ENCODE measurements at places on chromosomes 16 and 17.
A peak's percentile ranks its signal among the peaks of the same experiment; 100 is the strongest.

- H3K27me3 ChIP-seq = no peaks in the 10 kb centered on the region
- DNase-seq = peak; percentile 29
- H3K4me1 ChIP-seq = peaks cover 9% of the 10 kb centered on the region
- H3K36me3 ChIP-seq = no peaks in the 10 kb centered on the region
Observed at GRCh38 chr17:3635474-3636153, 436 bp downstream of the SHPK start.

- H3K4me1 ChIP-seq = peaks cover 19% of the 10 kb centered on the region
- no peak overlapping the region for H3K4me3 ChIP-seq
- H3K36me3 ChIP-seq = no peaks in the 10 kb centered on the region
- no peak overlapping the region for H3K27ac ChIP-seq
- DNase-seq = peak; percentile 16
Observed at GRCh38 chr16:14125000-14125681, 54.0 kb downstream of the MRTFB start.

GRCh38 chr16:59212492-59213024, 478.4 kb upstream of the GOT2 start:
- no peaks in the 10 kb centered on the region for H3K27me3 ChIP-seq
- H3K27ac ChIP-seq = no peak overlapping the region
- DNase-seq = no peak

GRCh38 chr17:57099165-57099564, 14.1 kb downstream of the AKAP1 start:
- H3K4me3 ChIP-seq = no peak overlapping the region
- H3K36me3 ChIP-seq = no peaks in the 10 kb centered on the region
- DNase-seq = no peak
- no peaks in the 10 kb centered on the region for H3K27me3 ChIP-seq
- peaks cover 18% of the 10 kb centered on the region for H3K4me1 ChIP-seq
- H3K27ac ChIP-seq = peak overlapping the region; percentile 76

GRCh38 chr17:14818469-14818868, 446.7 kb downstream of the PMP22 start:
- DNase-seq = no peak
- H3K4me1 ChIP-seq = peaks cover 4% of the 10 kb centered on the region
- H3K36me3 ChIP-seq = no peaks in the 10 kb centered on the region
- H3K27ac ChIP-seq = no peak overlapping the region

DNA sequence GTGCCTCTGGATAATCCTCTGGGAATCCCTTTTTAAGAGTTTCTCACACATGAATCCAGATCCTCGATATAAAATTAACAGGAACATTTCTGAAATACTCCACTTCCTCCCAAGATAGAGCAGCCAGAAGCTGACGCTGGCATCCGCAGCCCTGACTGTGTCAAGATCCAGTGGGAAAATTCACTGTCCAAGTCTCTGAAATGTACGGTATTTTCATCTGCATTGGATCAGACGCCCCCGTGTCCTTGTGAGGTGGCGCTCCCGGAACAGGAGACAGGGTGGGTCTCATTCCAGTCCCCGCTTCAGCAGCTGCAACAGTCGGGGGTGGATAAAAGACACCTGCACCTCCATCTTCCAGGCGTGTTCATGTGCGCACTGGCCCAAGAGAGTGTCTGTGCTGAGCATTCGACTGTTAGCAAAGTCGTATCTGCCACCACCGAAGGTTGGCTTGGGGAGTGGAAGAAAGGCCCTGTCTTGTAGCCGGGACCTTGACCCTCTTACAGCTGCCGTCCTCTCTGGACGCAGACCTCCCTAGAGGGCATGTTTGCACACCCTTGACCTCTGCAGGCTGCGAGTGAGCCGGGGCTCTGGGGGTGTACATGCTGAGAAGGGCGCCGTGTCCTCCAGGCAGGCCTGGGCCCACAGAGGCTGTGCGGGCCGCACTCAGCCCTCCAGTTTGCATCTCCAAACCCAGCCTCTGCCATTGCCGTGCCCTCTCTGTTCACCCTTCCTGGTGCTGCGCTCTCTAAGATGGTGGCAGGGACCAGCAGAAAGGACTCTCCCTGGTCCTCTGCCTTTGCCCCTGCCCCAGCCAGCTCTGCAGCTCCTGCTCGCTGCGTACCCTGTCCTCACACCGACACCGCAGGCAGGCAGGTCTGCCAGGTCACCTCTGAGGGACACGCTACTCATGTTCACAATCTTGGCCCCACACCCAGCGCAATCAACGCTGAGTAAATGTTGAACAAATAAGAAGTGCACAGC, 72.0 kb upstream of the CHMP6 start:
- no peak for DNase-seq
- H3K27ac ChIP-seq = no peak overlapping the region
- no peak overlapping the region for H3K4me3 ChIP-seq
- H3K36me3 ChIP-seq = no peaks in the 10 kb centered on the region

DNA sequence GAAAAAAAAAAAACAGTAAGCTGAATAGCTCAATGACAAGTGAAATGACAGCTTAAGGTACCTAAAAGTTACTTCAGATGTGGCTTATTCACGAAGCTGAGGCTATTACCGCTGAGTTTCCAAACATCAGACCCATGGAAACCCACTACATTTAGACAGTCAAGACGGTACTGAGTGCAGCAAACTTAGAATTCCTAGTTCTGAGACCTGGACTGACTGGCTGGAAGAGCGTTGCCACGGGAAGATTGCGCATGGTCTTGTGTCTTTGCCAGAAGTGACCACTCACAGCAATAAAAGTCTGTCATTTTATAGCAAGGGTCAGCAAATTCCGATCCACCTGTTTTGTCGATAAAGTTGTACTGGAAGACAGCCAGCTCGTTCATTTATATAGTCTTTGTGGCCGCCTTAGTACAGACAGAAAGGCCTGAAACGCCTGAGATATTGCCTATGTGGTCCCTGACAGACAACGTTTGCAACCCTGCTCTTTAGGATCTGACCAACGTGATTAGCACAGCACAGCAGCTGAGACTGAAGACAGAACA, 19.2 kb downstream of the LITAFD start:
- no peaks in the 10 kb centered on the region for H3K27me3 ChIP-seq
- 0 out of 2 replicates have a peak overlapping the region, but pooled peaks have one; percentile 47 for H3K27ac ChIP-seq
- H3K36me3 ChIP-seq = peaks cover 72% of the 10 kb centered on the region

DNA sequence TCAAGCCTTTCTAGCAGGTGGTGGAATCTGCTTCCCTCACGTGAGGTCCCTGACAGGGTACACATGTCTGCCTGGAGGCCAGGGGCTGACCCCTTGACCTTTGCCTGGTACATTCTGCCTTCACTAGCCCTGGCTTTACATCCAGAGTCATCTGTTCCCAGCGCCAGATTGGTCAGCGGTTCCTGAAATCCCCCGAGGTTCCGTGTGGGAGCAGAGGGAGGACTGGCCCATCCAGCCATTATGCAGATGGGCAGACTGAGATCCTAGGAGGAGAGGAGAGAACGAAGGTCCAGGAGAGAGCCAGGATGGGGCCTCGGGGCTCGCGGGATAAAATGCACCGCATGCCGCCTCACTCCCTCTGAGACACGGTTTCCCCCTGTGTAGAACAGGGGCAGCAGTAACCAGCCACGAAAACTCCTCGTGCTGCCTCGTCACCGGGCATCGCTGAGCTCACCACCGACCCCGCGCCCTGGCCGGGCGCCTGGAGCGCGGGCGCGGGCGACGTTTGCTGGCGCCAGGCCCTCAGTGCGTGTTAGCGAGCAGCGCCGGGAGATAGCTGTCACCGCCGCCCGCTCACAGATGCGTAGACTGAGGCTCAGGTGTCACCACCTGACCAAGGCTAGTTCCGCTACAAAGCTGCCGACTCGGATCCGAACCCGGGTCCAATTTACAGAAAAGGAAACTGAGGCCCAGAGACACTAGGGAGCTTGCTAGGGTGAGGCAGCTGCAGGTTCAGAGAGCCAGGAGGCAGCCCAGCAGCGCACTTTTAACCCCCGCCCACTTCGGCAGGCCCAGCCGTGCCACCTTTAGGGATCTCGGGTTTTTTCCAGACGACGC, 811 bp upstream of the MAP2K3 start:
- H3K27ac ChIP-seq = no peak overlapping the region
- H3K27me3 ChIP-seq = peaks cover 27% of the 10 kb centered on the region
- H3K4me3 ChIP-seq = peak overlapping the region; percentile 92
- DNase-seq = peak; percentile 63
- peaks cover 10% of the 10 kb centered on the region for H3K4me1 ChIP-seq
- no peaks in the 10 kb centered on the region for H3K36me3 ChIP-seq

DNA sequence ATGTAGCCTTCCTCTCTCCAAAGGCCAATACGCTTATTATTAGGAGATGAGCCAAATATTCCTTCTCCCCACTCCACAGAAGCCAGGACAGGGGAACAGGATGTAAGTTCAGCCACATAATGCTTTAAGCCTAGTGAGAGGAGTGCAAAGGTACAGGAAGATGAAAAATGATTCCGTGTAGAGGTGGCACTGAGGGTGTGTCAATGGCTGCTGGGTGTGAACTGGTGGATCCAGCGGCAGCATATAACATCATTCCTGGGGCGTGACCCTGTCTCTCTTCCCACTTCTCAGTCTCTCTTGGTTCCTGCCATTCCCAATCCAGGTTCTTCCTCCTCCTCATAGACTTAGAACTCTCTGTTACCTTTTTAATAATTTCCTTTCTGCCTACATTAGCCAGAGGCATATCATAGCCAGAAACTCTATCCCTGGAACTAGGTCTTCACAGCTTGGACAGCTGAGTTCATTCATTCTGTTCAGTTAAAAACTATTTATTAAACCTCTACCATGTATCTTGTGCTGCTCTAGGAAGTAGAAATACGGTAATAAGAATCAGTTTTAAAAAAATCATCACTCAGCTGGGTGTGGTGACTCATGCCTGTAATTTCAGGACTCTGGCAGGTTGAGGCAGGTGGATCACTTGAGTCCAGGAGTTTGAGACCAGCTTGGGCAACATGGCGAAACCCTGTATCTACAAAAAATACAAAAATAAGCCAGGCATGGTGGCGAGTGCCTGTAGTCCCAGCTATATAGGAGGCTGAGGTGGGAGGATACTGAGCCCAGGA, 58.0 kb upstream of the FAM20A start:
- DNase-seq = no peak
- H3K4me3 ChIP-seq = no peak overlapping the region
- H3K27ac ChIP-seq = no peak overlapping the region

DNA sequence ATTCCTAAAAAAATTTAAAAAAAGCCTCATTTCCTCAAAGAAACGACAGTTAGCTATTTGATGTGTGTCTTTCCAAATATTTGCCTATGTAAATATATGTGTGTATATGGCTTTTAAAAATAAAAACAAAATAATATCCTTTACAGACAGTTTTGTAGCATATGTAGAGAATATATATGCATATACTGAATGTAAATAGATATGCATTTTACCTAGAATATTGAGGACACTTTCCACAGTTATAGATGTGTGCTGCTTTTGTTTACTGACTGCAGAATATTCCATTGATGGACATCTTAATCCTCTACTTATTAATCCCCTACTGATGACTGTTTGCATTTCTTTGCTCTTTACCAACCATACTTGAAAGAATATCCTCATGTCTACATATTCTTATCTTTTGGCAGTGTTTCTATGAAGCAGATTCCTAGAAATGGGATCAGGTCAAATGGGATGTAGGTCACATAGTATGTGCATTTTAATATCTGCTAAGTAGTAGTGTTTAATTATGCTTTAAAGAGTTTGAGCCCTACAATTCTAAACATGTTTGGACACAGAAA, 3.3 kb downstream of the CCL3L1 start:
- H3K4me1 ChIP-seq = peaks cover 6% of the 10 kb centered on the region
- H3K36me3 ChIP-seq = no peaks in the 10 kb centered on the region
- no peak for DNase-seq
- no peak overlapping the region for H3K4me3 ChIP-seq
- peaks cover 5% of the 10 kb centered on the region for H3K27me3 ChIP-seq

GRCh38 chr16:17520561-17520960, 49.8 kb upstream of the XYLT1 start:
- H3K36me3 ChIP-seq = no peaks in the 10 kb centered on the region
- H3K4me1 ChIP-seq = no peaks in the 10 kb centered on the region
- H3K27me3 ChIP-seq = no peaks in the 10 kb centered on the region
- H3K4me3 ChIP-seq = no peak overlapping the region
- no peak for DNase-seq

DNA sequence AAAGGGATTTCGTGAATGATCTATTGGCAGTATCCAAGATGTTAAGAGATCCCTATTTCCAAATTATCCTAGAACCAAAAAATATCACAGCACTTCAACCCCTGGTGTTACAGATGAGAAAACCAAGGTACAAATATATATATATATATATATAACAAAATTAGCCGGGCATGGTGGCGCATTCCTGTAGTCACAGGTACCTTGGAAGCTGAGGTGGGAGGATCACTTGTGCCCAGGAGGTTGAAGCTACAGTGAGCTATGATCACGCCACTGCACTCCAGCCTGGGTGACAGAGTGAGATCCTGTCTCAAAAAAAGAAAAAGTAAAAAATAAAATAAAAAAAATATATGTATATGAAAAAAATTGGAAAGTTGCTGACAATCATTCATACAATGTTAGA, 637 bp upstream of the CLN3 start:
- H3K27me3 ChIP-seq = no peaks in the 10 kb centered on the region
- no peaks in the 10 kb centered on the region for H3K4me1 ChIP-seq
- DNase-seq = no peak

- peaks cover 7% of the 10 kb centered on the region for H3K4me1 ChIP-seq
- no peak overlapping the region for H3K27ac ChIP-seq
- no peaks in the 10 kb centered on the region for H3K36me3 ChIP-seq
- H3K27me3 ChIP-seq = no peaks in the 10 kb centered on the region
Observed at GRCh38 chr17:37823996-37824395, 79.1 kb upstream of the HNF1B start.

DNA sequence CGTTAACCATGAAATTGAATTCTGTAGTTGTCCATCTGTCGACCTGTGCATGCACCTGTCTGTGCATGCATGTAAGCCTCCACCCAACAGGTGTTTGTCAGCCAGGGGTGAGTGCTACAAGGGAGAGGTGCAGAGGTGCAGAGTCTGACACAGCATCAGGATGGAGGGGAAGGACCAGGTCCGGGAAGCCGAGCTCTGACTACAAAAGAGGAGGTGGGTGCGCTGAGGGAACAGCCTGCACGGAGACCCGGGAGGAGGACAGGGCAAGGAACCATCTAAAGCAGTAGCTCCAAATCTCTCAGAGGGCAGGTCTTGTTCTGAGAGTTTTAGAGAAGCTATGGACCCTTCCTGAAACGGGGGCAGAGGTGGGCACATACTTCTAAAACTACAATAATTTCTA, 54.1 kb downstream of the B9D1 start:
- DNase-seq = no peak
- no peaks in the 10 kb centered on the region for H3K27me3 ChIP-seq
- H3K4me3 ChIP-seq = no peak overlapping the region
- 0 out of 2 replicates have a peak, but pooled peaks cover 3% of the 10 kb centered on the region for H3K36me3 ChIP-seq
- H3K27ac ChIP-seq = no peak overlapping the region

- no peak overlapping the region for H3K4me3 ChIP-seq
- H3K27ac ChIP-seq = no peak overlapping the region
- no peaks in the 10 kb centered on the region for H3K27me3 ChIP-seq
- DNase-seq = no peak
- H3K36me3 ChIP-seq = no peaks in the 10 kb centered on the region
Observed at GRCh38 chr16:55437625-55438024, 41.4 kb upstream of the MMP2 start.

- no peaks in the 10 kb centered on the region for H3K36me3 ChIP-seq
- no peak for DNase-seq
- no peak overlapping the region for H3K4me3 ChIP-seq
- no peaks in the 10 kb centered on the region for H3K27me3 ChIP-seq
- no peak overlapping the region for H3K27ac ChIP-seq
Observed at GRCh38 chr17:76685846-76686245, 24.9 kb downstream of the MXRA7 start.
